ENCODE measurements at places on chromosomes 16 and 17.

DNA sequence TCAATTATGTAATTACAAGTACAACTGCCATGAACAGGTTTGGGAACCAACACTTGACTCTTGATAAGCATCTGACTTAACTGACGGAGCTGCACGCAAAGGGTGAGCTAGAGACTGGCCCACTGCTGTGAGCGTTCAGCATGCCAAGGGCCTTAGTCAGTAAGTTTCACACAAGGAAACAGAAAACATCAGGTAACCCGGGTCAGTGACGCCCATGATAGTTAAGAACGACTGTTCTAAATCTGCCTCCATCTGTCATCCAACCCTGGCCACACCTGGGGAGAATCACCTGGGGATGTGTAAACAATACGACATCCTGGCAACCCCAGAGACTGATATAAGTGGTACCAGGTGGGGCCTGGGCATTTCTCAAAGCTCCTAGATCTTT lies 12.3 kb downstream of the SMIM5 start:
- DNase-seq, result peak; percentile 78

DNA sequence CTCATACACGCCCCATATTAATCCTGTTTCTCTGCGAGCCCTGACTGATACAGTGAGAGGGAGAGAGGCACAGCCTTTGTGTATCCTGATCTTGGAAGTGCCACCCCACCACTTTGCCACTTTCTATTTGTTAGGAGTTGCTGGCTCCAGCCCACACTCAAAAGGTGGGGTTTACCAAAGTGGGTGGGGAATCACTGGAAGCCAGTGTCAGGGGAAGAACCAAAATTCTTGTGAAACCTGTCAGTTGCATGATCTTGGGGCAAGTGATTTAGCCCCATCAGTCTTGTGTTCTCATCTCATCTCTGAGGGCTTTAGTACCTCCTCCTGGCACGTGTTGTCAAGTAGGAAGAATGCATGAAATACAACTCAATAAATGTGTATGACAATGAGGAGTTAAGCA lies 119.5 kb downstream of the SOX9 start:
- no peak for DNase-seq

DNA sequence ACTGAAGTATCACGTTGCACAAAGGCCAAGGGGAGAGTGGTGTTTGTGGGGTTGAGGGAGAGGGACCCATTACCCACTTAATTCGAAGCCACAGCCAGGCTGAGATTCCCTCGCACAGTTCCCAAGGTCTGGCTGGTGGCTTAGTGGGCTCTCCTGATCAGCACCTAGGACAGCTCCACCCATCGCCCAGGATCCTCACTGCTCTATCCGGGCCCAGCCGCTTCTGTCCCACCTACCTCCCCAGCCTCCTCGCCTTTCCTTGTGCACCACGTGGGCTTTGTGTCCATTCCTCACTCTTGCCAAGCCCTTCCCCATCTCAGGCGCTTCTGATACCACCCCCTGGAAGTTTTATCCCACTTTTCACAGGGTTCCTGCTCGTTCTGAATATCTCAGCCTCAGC lies 163.5 kb downstream of the CCT6B start:
- peak; percentile 63 for DNase-seq

- no peak for DNase-seq
These were observed 2.9 kb upstream of the KANSL1 start for GRCh38 chr17:46195939-46196716.

DNA sequence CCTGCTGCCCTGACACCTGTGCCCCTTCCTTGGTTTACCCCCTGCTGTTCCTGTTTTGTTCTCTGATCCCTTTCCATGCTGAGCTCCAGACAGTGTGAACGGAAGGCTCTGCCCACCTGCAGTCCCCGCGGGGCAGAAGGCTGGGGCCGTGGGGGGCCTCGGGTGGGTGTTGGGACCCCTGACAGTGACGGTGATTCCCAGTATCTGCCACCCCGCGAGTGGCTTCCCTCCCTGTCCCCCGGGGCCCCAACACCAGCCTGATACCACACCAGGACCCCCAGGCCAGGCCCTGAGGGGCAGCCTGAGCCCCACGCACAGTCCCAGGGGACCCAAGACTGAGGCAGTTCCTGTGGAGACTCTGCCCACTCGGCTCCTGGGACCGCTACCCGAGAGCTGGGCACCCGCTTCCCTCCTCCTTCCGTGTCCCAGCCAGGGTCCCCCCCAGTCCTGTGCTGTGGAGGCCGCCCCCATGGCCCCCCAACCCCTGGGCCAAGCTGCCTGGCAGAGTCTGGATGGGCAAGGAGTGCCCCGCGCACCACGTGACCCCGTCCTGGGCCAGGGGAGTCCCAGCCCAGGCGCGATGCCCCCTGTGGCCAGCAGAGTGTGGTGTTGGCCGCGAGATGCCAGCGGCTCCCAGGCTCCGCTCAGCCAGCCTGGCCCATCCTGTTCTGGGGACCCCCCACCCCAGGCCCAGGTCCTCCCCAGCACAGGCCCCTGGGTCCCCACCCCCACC lies 10.0 kb upstream of the C1QTNF8 start:
- peak; percentile 56 for DNase-seq
